ENCODE measurements at places on chromosomes 1 and 21.

GRCh38 chr21:45950740-45951515 is 30.6 kb upstream of the COL6A1 start:
- DNase-seq: no peak

GRCh38 chr1:205587581-205587980 is 44.2 kb downstream of the ELK4 start:
- no peak for DNase-seq

GRCh38 chr1:21608798-21609197 is 60.4 kb downstream of the RAP1GAP start:
- no peak for DNase-seq

GRCh38 chr1:235639226-235640205 is 10.1 kb downstream of the GNG4 start:
- no peak for DNase-seq

- no peak for DNase-seq
Observed at GRCh38 chr1:205324781-205325180, 3.2 kb upstream of the NUAK2 start.

- DNase-seq: no peak
Observed at GRCh38 chr1:25695771-25696311, 79.2 kb downstream of the MAN1C1 start.

GRCh38 chr1:197786280-197786679 is 11.0 kb upstream of the DENND1B start:
- no peak for DNase-seq
